ENCODE measurements at places on chromosomes 2 and 18. TPM values are rescaled to one million over a fixed set of nuclear protein-coding genes. Genes with fewer than 3 reads are reported as not detected.

The COPS7B gene
- total RNA-seq: 40.8 TPM

The ABHD1 gene
- total RNA-seq: 0.51 TPM

The PDE1A gene
- not detected for total RNA-seq

The TRMT61B gene
- total RNA-seq: 14.6 TPM

The DSG4 gene
- total RNA-seq: not detected
